H9 (cell line): ENCODE measurements at places on chromosomes 7 and 10. TPM values are rescaled to one million over a fixed set of nuclear protein-coding genes. Genes with fewer than 3 reads are reported as not detected.

DNA sequence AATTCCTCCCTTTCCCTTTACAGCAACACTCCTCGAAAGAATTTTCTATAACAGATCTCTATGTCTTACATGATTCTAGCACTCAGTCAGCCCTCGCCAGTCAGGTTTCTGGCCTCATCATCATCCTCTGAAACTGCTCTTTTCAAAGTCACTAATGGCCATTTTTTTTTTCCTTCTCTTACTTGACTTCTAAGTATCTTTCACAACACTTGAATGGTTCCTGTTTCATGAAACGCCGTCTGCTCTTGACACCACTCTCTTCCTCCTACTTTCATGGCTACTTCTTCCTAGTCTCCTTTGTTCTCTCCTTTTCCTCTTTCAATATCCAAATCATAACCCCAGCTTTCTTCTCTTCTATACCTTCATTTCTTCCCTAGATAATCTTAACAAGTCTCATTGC lies 100.5 kb upstream of the NRP1 start:
- H3K36me3 ChIP-seq = no peaks in the 10 kb centered on the region
- H3K4me1 ChIP-seq = no peaks in the 10 kb centered on the region
- H3K27ac ChIP-seq = no peak overlapping the region
- no peaks in the 10 kb centered on the region for H3K27me3 ChIP-seq

- H3K27ac ChIP-seq = no peak overlapping the region
- no peak overlapping the region for H3K4me3 ChIP-seq
- H3K27me3 ChIP-seq = no peaks in the 10 kb centered on the region
- H3K4me1 ChIP-seq = no peaks in the 10 kb centered on the region
- no peak for DNase-seq
Measured at GRCh38 chr10:20299034-20299736, 483.0 kb downstream of the PLXDC2 start.

DNA sequence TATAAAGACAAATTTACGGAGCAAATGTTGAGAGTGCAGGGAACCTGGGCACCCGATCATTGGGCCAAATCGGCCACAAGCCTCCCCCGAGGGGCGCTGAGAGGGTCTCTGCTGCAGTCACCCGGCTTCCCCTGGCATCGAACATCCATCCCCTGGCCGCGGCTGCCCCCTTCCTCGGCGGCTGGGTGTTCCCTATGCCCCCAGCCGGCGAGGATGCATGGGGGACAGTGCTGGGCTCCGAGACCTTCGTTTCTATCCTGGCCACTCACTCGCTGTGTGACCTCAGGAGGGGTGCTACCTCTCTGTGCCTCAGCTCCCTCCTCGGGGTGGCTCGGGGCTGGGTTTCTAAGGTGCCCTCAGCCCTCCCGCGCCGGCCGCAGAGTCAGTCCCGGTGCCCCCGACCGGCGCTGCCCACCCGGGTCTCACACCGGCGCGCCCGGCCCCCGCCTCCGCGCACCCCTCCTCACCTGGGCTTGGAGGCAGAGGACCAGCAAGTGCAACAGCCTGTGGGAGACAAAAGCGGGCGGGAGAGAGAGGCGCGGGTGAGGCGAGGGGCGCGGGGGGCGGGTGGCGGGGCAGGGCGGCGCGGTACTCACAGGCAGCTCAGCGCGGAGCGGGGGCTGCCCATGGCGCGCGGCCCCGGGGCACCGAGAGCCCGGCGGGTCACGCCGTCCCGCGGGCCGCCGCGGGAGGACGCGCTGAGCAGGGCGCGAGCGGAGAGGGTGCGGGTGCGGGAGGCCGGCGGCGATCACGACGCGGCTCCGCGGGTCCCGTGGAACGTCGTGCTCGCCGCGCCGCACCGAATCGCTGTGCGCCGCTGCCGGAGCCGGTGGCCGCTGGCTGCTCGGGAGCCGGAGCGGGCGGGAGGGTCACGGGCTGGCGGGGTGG lies at the start of gene FGF8:
TSS of gene FGF8 (minus strand) at position 842 of the 888 bp plus-strand sequence. CDS start at position 628, 214 bp downstream.
- H3K27ac ChIP-seq = no peak within 1 kb of the TSS
- H3K4me1 ChIP-seq = peaks cover 7% of the 10 kb centered on the region; the same call in 1 of the 2 replicates
- peaks cover 3% of the 10 kb centered on the region; the same call in 2 of the 3 replicates for H3K36me3 ChIP-seq
- DNase-seq = no peak

NUP205 gene
- 148 and 158 TPM in 2 replicates for total RNA-seq

HSPA14 gene
- 38.5 and 41.0 TPM in 2 replicates for total RNA-seq

ALOX5 gene
- 3.2 and 3.7 TPM in 2 replicates for total RNA-seq

ACSL5 gene
- not detected in 2 replicates for total RNA-seq

DNA sequence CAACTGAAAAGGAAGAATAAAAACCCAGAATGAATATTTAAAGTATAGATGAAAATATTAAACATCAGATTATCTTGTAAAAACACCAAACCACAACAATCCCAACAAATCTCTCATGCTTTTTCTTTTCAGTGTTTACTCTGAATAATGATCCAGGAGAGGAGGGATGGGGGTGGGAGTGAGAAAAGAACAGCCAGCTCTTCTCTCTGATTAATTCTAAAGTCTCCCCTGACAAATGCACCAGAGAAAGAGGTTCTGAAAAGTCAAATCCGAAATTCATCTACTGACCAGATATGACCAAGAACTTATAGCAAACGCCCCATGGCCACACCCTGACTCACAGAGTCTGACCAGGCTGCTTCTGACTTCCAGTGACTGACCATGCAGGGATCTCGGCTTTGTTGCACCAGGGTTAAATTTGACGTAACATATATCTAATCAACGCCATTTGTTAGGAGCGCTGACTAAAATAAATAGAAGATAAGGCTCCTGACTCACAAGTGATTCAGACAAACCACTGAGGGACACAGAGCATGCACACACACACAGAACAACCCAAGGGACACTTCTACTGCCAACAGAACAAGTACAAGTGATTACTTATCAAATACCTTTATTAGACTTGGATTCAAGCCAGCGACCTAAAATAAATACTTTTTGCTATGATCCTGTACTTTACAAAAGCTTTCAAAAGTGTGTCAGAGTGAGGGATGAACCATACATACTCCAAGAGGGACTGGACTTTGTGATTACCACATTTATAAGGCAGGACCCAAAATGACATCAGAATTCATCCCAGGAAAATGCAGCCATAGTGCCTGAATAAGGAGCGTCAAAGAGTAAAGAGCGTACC lies 9.3 kb upstream of the SPOCK2 start:
- no peak overlapping the region for H3K27ac ChIP-seq
- H3K4me1 ChIP-seq = no peaks in the 10 kb centered on the region
- H3K4me3 ChIP-seq = no peak overlapping the region; the same call in 2 of the 3 replicates
- H3K27me3 ChIP-seq = no peaks in the 10 kb centered on the region
